ENCODE measurements at places on chromosomes 1 and 21. TPM values are rescaled to one million over a fixed set of nuclear protein-coding genes. Genes with fewer than 3 reads are reported as not detected.

REN gene
- not detected for total RNA-seq

S100A5 gene
- total RNA-seq, result not detected

G0S2 gene
- 146 TPM for total RNA-seq

RIPPLY3 gene
- total RNA-seq, result not detected

F13B gene
- total RNA-seq, result not detected

SELL gene
- total RNA-seq, result 0.27 TPM

ZMYND12 gene
- 1.6 TPM for total RNA-seq

LAD1 gene
- total RNA-seq, result not detected

VHLL gene
- total RNA-seq, result not detected

SH2D5 gene
- total RNA-seq, result 1.6 TPM

KTI12 gene
- total RNA-seq, result 12.7 TPM

PFDN2 gene
- total RNA-seq, result 39.9 TPM

CD52 gene
- not detected for total RNA-seq

Data from fibroblast of the aortic adventitia (primary cell).